ENCODE measurements at places on chromosomes 16 and 17.

DNA sequence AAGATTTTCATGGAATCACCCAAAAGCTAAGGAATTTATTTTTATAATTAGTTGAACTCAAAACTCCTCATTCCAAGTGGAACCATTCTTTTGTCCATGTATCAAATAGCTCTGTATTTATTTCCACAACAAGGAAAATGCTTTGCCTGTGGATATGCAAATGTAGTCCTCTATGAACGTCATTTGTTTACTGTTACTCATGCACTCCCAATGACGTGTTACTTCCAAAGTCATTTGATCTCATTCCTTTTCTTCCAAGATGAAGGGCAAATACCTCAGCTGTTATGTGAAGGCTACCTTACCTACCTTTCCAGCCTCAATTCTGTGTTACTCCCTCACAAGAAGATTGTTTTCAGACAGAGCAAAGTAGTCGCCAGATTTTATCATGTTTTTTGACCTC, 83.7 kb downstream of the ITFG1 start:
- no peak for DNase-seq

DNA sequence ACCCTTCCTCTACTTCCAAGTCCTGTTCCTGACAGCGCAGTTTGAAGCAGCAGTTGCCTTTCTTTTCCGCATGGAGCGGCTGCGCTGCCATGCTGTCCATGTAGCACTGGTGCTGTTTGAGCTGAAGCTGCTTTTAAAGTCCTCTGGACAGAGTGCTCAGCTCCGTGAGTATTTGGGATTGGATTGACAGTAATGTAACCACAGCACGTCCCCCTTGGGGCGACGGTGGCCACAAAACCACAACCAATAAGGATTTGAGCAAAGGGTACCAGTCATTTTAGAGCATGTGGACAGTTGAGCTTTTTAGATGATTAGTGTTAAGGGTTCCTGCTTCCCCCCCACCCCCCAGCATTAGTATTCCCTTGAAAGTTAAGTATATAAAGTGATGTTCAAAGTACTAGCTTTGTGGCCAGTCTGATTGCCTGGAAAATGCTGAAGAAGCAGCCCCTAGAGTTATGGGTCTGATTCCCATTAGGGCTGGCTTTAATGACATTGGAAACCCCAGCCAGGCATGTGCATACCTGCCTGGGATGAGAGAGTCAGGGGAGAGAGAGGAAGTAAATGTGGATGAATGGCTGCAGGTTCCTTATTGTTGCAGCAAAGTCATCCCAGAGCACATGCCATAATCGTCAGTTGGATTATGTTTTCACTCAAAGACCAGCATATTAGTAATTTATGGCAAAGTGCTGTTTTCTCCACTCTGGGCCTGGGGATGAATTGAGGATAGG, 31.6 kb upstream of the SLC12A3 start:
- no peak for DNase-seq

DNA sequence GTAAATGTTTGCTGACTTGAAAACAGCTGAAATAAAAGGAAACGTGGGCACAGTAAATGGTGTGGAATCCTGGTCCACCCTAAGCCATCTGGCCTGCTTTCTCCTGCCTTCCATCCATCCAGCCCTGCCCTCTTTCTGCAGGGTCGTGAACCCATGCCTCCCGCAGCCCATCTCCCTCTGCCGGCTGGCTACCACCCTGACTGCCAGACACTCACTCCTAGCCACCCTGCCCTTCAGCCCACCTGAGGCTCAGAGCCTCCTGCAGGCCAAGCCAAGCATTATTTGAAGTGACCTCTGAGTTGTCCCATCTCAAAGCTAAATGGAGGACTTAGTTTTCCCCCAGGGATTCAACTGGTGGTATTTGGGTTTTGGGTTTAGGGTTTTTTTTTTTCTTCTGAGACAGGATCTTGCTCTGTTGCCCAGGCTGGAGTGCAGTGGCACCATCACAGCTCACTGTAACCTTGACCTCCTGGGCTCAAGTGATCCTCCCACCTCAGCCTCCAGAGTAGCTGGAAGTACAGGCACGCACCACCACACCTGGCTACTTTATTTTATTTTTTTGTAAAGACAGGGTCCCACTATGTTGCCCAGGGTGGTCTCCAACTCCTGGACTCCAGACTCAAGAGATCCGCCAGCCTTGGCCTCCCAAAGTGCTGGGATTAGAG, 8.4 kb downstream of the ZDHHC1 start:
- DNase-seq: no peak

- no peak for DNase-seq
Measured at GRCh38 chr16:84555418-84556196, 51.1 kb upstream of the MEAK7 start.

- DNase-seq: no peak
Measured at GRCh38 chr16:49058382-49058781, 223.3 kb downstream of the CBLN1 start.

GRCh38 chr16:27374221-27374803, 27.7 kb upstream of the IL21R start:
- no peak for DNase-seq

DNA sequence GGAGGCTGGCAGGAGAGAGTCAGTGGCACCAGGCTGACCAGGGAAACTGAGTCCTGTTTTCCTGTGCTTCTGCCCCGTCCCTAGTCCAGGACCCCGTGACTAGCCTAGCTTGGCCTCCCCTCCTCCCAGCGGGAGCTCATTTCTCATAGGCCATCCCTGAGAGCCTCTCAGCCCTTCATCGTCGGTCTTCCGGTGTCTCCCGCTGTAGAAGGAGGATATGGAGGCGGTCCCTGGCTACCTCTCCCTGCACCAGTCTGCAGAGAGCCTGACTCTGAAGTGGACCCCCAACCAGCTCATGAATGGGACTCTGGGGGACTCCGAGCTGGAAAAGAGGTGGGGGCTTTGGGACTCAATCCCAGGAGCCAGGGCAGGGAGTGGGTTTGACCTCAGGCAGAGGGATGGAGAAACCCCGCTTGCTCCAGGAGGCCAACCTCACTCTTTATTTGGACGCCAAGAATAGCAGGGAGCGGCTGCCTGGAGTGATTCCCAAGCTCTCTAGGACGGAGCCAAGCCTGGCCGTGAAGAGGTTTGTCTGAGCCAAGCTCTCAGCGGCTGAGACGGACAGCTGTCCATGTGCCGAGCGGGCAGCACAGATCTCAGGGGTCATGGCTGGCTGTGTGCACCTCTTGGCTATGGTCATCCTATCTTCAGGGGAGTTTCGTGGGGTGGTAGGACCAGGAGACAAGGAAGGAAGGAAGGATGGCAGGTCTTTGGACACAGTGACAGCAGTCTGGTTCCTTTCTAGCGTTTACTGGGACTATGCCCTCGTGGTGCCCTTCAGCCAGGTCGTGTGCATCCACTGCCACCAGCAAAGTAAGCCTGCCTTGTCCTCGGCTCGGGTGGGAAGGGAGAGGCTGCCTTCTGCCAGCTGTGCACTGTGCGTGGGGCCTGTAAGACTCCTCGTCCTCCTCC, 26.8 kb downstream of the SGSM2 start:
- no peak for DNase-seq

- no peak for DNase-seq
Measured at GRCh38 chr16:47787696-47788095, 326.6 kb downstream of the PHKB start.

DNA sequence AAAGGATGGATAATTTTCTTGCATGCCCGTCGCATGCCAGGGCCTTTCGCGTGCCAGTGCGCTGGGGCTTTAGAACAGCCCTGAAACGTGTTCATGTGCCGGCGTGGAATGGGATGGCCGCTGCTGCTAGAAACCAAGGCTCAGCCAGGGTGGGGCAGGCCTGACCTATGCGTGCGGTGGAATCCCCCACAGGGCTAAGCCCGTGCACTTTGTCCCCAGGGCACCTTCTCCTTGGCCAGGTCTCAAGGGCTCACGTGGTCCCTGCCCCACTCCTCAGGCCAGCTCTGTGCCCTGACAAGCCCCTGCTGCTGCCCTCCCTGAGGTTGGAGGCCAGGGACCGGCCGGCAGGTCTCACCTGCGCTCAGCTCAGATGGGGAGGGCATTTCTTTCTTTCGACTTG, 13.1 kb upstream of the RNF213 start:
- DNase-seq: no peak

DNA sequence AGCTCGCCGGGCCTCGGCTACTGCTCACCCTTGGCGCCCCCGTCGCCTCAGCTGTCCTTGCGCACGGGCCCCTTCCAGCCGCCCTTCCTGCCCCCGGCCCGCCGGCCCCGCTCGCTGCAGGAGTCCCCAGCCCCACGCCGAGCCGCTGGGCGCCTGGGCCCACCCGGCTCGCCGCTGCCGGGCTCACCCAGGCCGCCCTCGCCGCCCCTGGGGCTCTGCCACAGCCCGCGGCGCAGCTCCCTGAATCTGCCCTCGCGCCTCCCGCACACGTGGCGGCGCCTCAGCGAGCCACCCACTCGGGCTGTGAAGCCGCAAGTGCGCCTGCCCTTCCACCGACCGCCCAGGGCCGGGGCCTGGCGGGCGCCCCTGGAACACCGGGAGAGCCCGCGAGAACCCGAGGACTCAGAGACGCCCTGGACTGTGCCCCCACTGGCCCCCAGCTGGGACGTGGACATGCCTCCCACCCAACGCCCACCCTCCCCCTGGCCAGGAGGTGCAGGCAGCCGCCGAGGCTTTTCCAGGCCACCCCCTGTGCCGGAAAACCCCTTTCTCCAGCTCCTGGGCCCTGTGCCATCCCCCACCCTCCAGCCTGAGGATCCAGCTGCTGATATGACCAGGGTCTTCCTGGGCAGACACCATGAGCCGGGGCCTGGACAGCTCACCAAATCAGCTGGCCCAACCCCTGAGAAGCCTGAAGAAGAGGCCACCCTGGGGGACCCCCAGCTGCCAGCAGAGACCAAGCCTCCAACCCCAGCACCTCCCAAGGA, 12.8 kb downstream of the MYO15A start:
- no peak for DNase-seq

GRCh38 chr17:3627769-3628167, 8.3 kb downstream of the SHPK start:
- DNase-seq: no peak

- no peak for DNase-seq
Measured at GRCh38 chr17:9519583-9520272, 55.9 kb downstream of the STX8 start.

DNA sequence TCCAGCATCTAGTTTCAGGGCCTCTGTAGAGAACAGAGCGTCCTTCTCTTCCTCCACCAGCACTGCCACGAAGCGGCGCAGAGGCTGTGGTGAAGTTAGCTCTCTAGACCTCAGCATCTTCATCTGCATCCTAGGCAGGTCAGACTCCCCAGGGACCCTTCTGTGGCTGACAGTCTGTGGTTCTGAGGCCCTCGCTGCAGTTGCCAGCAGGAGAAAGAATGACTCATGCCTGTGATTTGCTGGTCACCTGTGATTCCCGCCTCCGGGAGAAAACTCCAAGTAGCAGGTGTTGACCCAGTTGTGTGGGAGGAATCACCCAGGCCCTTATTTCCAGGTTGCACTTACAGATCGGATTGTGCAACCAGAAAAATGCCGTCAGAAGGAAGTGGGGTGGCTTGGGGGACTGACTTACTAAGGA, 117.3 kb upstream of the CACNG5 start:
- DNase-seq: no peak

DNA sequence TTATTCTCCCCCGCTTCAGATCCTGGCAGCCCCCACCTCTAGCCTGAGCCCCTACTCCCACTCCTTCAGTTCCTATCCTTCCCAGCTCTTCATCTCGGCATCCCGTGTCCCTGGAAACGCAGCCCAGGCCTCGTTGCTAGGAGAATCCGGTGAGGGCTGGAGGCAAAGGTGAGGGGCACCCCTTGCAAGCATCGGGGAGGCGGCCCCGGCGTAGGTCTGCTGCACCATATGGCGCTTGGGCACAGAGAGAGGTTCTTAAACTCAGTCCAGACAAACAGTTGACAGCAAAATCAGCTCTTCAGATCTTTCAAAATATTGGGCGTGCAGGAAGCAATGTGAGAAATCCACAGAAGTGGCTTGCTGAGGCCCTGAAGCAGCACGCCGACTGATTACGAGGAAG, 15.0 kb downstream of the SLC38A8 start:
- no peak for DNase-seq

- no peak for DNase-seq
Measured at GRCh38 chr16:76222087-76222486, 55.1 kb upstream of the CNTNAP4 start.

- DNase-seq: no peak
Measured at GRCh38 chr17:67585077-67585602, 132.6 kb upstream of the NOL11 start.

DNA sequence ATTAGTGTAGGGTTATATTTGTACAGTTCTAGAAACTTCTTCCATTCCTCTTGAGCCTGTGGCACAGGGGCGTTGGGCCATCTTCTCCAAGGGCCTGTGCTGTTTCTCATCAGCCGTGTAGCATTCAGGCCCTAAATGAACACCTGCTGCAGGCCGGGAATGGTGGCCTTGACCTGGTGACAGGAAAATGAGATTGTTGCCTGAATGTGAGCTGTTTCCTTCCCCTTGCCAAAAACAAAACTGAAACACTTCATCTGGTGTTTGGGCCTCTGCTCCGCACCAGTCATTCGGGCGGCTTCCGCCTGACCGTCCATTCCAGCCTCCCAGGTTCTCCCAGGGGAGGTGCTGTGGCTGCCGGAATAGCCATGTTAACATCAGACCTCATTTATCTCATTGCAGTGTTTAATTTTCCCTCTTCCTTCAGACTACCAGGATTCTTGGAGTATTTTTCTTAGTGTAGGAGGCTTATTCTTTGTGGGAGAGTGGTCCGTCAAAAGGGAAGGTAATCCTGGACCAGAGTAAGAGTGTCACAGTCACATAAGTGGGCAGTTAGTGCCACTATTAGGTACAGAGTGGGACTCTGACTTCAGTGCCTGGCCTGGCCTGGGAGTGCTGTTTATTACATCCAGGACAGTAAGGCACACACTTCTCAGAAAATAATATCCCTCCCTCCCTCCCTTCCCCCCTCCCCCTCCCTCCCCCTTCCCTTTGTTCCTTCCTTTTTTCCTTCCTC, 61.9 kb downstream of the WWP2 start:
- no peak for DNase-seq

DNA sequence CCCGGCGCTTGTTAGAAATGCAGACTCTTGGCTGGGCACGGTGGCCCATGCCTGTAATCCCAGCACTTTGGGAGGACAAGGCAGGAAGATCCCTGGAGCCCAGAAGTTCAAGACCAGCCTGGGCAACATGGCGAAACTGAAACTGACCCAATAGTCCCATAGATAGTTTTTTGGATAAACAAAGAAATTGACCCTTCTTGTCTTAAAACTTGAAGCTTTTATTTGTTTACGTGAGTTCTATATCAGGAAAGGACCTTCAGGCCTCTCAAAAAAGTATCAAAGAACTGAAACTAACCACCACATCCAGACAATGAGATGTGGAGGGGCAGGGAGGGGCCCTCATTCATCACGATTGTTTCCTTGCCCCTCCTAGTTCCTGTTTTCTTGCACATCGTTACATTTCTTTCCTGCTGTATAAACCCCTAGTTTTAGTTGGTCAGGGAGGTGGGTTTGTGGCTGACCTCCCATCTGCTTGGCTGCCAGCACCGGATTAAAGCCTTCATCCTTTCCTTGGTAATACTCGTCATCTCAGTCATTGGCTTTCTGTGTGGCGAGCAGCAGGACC, 29.9 kb upstream of the PRM1 start:
- no peak for DNase-seq

GRCh38 chr17:67168496-67168895, 76.5 kb downstream of the HELZ start:
- no peak for DNase-seq
